Fibroblast of skin of abdomen (primary cell): ENCODE measurements at places on chromosomes 6 and 20.

DNA sequence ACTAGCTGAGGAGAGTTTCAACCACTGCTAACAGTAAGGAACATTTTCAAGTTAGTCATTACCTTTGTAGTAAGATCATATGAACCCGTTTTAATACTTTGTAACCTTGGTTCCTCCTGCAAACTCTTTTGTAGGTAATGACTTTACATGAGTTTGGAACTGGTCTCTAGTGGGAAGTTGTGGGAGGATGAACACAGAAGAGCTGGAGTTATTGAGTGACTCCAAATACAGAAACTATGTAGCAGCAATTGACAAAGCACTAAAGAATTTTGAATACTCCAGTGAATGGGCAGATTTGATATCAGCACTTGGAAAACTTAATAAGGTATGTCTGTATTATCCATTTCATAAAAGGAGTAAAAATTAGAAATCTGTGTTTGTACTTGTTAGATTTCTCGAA, 29.3 kb downstream of the DOP1A start:
- no peak for DNase-seq

DNA sequence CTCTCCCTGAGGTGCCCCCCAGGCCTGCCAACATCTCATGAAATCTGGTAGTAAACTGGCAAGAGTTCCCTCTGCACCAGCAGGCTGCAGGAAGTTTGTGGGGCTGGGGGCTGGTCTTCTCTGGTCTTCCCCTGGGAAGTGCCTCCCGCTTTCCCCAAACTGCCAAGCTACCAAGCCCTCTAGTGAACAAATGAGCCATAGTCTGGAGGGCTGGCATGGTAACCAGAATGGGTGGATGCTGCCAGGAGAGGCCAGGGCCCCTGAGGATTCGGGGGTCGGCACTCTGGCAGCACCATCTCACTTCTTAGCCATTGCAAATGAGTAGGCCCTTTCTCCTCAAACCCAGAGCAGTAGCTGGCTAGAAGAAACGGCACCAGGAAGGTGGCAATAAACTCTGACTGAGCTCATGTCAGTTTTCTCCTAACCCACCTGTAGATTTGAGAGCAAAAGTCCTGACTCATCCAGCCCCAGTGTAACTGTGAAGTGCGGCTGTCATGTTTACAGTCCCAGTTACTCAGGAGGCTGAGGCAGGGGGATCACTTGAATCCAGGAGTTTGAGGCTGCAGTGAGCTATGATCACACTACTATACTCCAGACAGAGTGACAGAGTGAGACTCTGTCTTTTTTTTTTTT, 35.9 kb downstream of the ZC3H12D start:
- no peak for DNase-seq

- DNase-seq: no peak
Observed at GRCh38 chr20:51768759-51769517, 748 bp upstream of the ATP9A start.

DNA sequence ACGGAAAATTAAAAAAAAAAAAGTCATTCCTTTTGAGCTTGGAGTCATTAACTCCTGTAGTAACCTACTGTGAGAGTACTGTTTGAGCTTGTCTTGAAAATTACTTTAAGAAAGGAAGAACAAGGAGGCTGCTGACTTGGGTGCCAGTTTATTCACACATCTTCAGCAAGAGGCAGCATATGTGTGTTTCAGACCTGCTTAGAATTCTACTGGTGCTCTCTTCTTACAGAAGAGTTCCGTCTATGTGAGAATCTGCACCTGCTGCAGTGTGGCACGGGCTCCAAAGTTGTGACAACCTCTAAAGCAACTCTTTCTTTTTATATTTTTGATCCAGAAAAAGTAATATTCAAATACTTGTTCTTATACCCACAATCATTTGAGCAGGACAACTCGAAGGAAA, 117.4 kb upstream of the SOX4 start:
- DNase-seq: no peak

- no peak for DNase-seq
Observed at GRCh38 chr6:111793711-111794111, 79.5 kb downstream of the FYN start.

- no peak for DNase-seq
Observed at GRCh38 chr20:58906111-58906510, 53.6 kb downstream of the GNAS start.
